ENCODE measurements at places on chromosomes 7 and 10.

- DNase-seq, result no peak
Observed at GRCh38 chr10:7388602-7389001, 22.2 kb downstream of the SFMBT2 start.

DNA sequence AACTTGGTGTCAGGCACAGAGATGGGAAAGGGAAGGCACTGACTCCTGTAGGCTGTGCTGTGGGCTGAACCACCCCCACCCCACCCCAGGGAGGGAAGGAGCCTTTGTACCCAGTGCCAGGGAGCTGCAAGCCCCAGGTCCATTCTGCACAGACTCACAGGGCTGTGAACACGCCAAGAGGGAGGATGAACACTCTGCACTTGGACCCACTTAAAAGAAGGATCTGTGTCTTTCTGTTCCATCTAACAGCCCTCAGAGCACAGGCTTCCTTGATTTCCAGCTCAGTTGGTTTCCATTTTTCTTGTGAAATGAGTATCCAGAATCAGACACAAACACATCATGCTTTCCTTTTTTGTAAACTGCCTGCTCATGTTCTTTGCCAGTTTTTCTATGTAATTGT is 84.9 kb downstream of the GRB10 start:
- DNase-seq, result no peak

- peak; percentile 33 for DNase-seq
Observed at GRCh38 chr7:101816595-101817470, 593 bp upstream of the CUX1 start.

GRCh38 chr10:2994221-2994961 is 73.0 kb upstream of the PFKP start:
- no peak for DNase-seq

Measured in stimulated activated CD4-positive, alpha-beta T cell treated with anti-CD3 and anti-CD28 coated beads, Interleukin-4, amount 100 ng/mL, for 1 hour (primary cell).